ENCODE measurements at places on chromosomes 3 and 15.

DNA sequence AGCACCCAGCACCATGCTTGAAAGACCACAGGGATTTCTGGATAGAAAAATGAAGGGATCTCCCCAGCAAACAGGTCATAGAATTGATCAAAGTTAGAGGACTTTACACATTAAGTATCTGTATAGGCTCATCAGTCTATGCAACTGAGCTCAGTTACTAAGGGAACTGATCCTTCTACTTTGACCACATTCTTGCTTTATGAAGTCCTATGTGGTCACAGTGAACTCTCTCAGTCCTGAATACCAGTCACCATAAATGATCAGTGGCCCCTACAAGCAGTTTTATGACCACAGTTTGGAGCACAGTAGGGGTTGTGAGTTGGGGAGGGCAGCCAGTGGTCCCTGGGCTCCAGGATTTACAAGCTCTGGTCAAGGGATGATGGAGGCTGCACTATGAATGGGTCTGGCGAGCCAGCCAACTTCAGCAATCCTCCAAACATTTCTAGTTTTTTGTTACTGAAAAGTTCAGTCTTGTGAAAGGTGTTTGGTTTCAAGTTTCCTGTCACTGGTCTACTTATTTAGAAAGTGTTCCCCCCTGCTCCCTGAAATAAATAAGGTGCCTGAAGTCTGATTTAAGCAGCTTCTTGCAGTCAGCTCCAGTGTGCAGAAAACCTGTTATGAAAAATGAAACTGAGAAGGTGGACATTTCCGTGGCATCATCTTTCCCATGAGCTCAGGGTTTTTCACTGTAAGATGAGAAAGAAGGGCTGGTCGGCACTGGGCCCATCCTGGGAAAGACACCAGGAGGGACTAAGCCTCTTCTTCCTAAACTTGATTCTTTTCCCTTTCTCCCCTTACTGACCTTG is 75.5 kb downstream of the DAPK2 start:
- DNase-seq = no peak

- no peak for DNase-seq
Observed at GRCh38 chr3:3600665-3601340, 198.4 kb upstream of the LRRN1 start.

GRCh38 chr3:36763850-36764703 is at the start of gene DCLK3:
Gene DCLK3 (minus strand): TSS chr3:36764553. CDS start chr3:36764263, 290 bp downstream.
- no peak for DNase-seq

- peak; percentile 17 for DNase-seq
Observed at GRCh38 chr3:139132976-139133375, 88.3 kb upstream of the PRR23C start.

- DNase-seq = no peak
Observed at GRCh38 chr15:60255390-60255789, 142.4 kb downstream of the ANXA2 start.

GRCh38 chr3:167162083-167162482 is 218.0 kb downstream of the ZBBX start:
- no peak for DNase-seq

DNA sequence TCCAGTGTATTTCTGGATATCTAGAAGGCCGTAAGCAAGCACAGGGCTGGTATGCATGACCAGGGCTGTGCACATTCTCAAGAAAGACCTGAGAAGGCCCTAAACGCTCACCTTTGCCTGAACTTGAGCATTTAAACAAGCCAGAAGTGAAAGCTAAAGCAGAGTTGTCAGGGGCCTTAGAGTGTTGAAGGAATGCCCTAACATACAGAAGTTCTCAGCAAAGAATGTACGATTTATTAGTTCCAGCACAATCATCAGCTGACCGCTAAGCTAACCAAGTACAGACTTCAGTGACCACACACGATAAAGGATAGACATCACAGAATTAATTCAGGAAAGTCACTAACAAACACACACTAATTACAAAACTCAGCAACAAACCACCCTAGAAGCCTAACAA is 8.7 kb downstream of the HLTF start:
- no peak for DNase-seq

- DNase-seq = no peak
Observed at GRCh38 chr3:149450281-149450680, 24.2 kb upstream of the TM4SF4 start.

DNA sequence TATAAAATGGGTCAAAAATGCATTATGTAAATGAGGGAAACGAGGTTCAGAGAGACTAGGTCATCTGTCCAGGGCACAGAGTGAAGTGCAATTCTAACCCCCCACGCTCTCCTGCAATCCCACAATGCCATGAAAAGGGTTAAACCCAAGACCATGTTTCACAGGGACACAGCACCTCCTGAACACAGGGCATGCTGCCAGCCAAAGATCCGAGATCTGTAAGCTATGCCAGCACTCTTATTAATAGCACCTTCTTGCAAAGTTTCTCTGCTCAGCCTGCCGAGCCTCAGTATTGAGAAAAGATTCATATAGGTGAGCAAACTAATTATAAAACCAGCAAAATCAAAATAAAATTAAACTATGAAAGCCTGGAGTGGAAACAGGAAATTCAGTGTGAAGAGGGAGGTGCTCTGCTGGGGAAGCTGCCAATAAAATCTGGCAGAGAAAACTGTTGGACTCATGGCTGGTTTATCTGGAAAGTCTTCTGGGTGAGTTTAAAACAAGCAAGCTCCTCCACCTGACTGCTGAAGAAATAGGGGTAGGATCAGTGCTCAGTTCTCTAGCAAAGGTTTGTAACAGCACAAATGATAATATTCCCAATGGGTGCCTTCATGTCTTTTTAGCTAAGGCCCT is 50.3 kb downstream of the LRIG1 start:
- DNase-seq = no peak

DNA sequence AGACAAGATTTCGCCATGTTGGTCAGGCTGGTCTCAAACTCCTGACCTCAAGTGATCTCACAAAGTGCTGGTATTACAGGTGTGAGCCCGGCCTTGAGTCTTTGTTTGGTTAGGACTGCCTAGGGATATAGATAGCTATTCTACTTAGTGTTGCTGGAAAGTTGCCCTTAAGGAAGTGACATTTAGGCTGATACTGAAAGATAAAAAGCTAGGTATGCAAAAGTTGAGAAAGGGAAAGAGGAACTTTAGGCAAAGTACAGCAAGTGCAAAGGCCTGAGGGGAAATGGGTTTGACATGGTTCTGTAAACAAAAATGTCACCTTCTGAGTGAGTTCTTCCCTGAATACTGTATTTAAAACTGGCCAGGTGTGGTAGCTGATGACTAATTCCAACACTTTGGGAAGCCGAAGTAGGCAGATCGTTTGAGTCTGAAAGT is 111.5 kb downstream of the ZNF609 start:
- no peak for DNase-seq

DNA sequence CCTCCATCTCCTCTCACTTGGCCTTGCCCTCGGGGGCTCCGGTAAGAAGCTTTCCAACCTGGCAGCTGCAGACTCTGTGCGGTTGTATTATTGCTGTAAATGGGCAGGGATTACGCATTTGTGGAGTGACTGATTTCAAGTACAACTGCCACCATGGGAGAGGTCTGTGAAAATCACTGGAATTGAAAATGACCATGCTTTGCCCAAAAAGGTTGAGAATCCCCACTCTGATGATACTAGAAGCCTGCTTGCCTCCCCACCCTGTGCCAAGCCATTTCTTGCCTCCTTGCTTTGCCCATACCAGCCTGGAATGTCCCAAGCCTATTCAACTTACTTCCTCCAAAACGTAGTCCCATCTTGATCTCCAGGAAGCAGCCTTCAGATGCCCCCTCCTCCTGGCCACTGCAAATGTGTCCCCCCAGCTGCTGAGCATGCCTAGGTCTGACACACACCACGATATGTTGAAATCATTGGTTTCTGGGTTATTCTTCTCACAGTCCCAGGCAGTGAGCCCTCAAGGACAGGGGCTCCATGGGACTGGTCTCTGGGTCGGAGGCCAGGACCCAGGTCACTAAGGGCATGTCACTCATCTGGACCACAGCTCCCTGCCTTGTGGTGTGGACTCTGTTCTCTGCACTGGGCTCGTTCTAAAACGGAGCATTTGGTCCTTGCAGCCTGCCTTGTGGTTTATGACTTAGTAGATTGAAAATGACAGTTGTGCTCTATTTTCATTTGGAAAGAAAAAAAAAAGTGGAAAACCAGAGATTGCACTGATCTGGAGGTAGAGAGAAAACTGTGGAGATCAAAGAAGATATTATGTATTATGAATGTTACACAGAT is 42.9 kb downstream of the SMAD3 start:
- DNase-seq = no peak

DNA sequence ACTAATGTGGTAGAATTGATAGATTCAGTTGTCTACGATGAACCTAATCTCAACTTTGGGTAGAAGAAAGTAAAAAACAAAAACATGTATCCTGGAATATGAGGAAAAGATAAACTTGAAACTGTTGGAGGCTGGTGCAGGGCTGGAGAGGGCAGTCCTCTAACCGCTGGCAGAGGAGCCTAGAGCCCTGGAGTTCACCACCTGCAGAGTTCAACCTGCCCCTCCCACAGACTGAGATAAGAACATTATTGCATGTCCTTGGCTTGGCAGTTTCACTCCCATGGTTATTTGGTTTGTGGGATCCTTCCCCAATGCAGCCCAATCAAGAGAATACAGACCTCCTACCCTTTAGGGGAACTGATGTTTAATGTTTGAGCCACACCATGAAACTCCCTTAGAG is 53.2 kb upstream of the GATM start:
- DNase-seq = no peak

DNA sequence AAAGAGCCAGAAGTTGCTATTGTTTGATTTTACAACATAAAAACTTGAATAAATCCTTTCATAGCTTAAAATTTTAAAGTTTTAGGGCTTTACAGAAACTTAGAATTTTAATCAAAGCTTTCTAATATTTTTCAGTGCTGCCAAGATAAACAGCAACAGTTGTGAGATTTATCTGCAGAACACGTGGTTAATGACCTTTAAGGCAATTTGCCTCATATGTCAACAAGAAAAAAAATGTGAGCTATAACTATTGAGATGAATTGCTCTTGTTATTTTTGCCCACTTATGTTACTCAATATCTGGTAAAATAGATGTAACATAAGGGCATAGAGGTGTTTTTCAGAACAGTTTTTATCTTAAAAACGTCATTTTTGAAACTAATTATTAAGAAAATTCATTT is 96.7 kb upstream of the NECTIN3 start:
- no peak for DNase-seq

DNA sequence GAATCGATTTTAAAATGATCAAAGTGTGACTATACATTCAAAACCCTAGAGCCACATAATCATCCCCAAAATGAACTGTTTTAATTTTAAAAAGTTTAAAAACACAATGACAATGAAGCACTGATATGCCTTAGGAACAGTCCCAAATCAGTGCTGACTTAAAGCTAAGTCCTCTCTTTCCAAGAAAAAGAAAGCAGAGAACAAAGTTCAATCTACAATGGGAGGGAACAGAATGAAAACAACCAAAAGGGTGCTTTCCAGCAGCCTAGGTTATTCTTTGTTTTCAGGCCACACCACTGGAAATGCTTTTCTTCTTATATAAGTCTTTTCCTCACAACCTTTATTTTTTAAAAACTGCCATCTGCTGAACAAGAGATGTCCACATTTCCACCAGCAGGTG is 7.2 kb upstream of the STIMATE start:
- no peak for DNase-seq

- no peak for DNase-seq
Observed at GRCh38 chr15:65088643-65089021, 12.1 kb downstream of the KBTBD13 start.

- no peak for DNase-seq
Observed at GRCh38 chr3:109225516-109225915, 89.0 kb downstream of the C3orf85 start.

- no peak for DNase-seq
Observed at GRCh38 chr15:75989045-75989444, 23.2 kb downstream of the NRG4 start.

GRCh38 chr3:69161587-69162307 is 39.4 kb upstream of the LMOD3 start:
- DNase-seq = no peak

- no peak for DNase-seq
Observed at GRCh38 chr3:196202516-196202970, 8.7 kb downstream of the ZDHHC19 start.

DNA sequence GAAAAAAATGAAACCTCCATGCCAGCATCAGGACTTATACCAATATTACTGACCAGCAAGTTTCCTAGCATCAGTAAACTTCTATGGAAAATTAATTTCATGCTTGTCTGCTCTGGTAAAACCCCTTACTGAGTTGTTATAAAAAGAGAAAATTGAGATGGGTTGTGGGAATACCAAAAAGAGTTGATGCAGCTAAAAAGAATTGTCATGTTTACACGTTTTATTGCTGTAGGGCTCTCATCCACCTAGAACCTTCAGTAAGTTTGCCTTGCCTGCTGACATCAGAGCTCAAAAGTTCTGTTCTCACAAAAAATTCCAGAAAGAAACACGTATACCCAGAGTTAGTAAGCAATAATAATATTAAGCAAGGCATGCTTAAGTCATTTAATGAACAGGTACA is 641.3 kb upstream of the ZNF385D start:
- no peak for DNase-seq

- no peak for DNase-seq
Observed at GRCh38 chr3:61561374-61562041, at the start of gene PTPRG. Gene PTPRG (plus strand): TSS chr3:61561571. CDS start chr3:61562288, 717 bp downstream.

DNA sequence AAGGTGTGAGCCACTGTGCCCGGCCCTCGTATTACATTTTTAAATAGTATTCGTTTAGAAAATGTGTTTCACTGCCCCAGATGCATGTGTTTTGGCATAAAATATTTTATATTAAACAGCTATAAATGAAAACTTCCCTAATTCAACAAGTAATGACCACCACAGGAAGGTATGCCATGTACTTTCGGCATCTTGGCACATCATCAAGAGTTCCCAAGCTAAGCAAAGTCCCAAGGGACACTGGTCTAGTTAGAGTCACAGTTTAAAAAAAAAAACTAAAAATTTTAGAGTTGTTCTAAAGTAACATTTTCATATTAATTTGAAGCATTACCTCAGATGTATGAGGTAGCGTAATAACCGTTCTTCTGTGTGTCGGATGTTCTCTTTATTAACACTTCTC is 15.6 kb upstream of the ARPP19 start:
- DNase-seq = no peak

GRCh38 chr3:81868597-81868996 is 107.2 kb upstream of the GBE1 start:
- DNase-seq = no peak

DNA sequence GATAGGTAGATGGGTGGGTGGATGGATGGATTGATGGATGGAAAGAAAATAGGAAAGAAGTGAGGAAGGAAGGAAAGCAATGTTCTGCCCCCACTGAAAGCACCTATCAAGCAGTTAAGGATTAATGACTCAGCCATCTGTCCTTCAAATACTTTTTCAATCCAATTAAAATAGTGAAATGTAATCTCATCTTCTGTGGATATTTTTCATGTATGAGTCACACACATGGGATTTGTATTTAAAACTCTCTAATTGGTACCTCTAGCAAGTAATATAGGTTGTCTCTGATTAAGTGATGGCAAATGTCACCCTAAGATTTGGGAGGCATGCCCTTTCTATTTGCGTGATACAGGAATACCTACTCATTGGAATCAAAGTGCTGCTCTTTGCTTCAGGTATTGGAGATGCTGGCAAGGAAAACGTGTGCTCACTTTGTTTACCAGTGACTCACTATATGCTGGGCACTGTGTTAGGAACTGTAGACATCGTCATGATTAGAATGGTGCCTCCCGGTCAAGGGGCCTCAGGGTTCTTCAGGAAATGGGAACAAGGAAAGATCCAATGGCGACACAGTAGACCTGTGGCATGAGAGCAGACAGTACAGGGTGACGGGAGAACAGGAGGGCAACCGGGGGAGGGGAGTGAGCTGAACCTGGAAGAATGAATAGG is 230.1 kb downstream of the CLSTN2 start:
- no peak for DNase-seq
